ENCODE measurements at places on chromosomes 12 and 14. TPM values are rescaled to one million over a fixed set of nuclear protein-coding genes. Genes with fewer than 3 reads are reported as not detected.

IFI27 gene
- 1,022 TPM for total RNA-seq

PTPRB gene
- total RNA-seq = 2.5 TPM

ITGB7 gene
- total RNA-seq = 1.3 TPM

CHGA gene
- total RNA-seq = not detected

PAPLN gene
- total RNA-seq = 9.1 TPM

KRT73 gene
- total RNA-seq = not detected

GNB3 gene
- total RNA-seq = 16.6 TPM

KSR2 gene
- total RNA-seq = 0.98 TPM

RHOJ gene
- total RNA-seq = 29.6 TPM

DNA sequence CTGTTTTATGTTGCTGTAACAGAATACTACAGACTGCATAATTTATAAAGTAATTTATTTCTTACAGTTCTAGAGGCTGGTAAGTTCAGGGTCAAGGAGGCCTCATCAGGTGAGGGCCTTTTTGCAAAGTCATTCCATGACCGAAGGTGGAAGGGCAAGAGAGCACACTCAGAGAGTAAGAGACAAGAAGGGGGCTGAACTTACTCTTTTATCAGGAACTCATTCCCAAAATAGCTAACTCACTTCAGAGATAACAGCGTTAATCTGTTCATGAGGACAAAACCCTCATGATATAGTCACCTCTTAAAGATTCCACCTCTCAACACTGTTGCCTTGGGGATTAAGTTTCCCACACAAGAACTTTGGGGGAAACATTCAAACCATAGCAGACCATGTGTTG lies 51.5 kb upstream of the RNU6-7 start:
- DNase-seq = no peak

DNA sequence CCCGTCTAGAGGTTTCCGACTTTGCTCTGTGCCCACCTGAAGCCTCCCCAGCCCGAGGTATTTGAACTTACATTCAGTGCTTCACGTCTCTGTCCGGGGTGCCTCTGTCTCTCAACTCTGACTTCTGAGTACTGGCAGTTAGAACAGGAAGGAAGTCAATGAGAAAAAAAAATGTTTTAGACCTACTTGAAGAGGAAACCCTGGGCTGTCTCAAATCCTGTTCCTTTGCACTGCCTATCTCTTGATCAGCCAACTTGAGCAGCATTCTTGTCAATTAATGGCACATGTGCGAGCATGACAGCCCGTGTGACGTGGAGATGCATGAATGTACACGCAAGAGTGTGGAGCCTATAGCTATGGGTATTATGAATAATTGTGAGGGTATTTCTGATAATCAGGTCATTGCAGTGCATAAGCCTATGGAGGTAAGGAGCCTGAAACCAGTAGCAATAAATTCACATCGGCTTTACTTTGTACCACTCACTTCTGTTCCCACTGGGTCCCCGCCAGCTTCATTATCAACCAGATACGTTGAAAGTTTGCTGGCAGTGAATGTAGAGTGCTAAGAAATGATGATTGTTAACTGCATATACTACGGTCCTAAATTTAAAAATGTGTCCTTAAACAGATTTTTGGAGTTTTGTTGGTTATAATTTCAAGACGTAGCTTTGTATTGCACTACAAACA lies at the start of gene ARHGDIB:
Gene ARHGDIB (minus strand): TSS at position 136 of the 687 bp plus-strand sequence. CDS start 10,889 bp downstream, outside the sequence.
- DNase-seq = no peak

- DNase-seq = no peak
These were observed 2.8 kb upstream of the NINJ2 start for GRCh38 chr12:666066-666465.

- peak; percentile 36 for DNase-seq
These were observed 22.2 kb downstream of the TMEM30B start for GRCh38 chr14:61258985-61259384.

- peak; percentile 22 for DNase-seq
These were observed 62.0 kb downstream of the DYRK2 start for GRCh38 chr12:67710582-67710981.

DNA sequence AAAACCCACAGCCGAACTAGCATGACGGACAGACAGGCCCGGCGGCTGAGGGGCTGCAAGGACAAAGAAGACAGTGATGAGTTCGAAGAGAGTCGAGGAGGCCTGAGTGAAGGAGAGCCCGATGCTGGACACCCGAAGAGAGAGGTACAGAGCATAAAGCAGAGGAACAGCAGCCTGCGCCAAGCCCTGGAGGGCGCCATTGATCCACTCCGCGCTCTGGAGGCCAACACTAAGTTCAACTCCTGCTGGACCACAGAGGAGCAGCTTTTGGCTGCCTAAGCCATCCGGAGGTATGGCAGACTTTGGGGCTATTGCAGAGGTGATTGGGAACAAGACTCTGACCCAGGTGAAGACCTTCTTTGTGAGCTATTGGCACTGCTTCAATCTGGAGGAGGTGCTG lies 7.8 kb upstream of the PLXNC1 start:
- no peak for DNase-seq

GRCh38 chr12:14167005-14167628 lies 185.7 kb upstream of the GRIN2B start:
- DNase-seq = peak; percentile 4

- no peak for DNase-seq
These were observed 68.0 kb upstream of the GALNT9 start for GRCh38 chr12:132397152-132397933.

DNA sequence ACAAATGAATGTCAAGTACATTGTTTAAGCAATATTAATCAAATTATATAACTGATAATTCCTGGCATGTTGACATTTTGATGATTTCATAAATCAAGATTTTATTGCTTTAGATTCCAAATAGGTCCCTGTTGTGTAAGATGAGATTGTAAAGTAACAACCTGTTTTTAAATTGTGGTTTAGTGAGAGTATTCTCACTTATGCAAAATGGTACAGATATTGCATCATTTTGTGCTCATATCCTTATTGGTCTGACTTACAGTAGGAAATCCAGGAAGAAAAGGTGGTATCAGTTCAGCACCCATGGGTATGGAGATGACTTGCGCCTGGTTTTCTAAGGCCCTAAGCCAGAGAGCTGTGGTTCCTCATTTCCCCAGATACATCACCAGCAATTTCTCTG lies 165.5 kb downstream of the KIF21A start:
- DNase-seq = no peak

GRCh38 chr12:91250273-91250665 lies 67.7 kb upstream of the DCN start:
- no peak for DNase-seq

DNA sequence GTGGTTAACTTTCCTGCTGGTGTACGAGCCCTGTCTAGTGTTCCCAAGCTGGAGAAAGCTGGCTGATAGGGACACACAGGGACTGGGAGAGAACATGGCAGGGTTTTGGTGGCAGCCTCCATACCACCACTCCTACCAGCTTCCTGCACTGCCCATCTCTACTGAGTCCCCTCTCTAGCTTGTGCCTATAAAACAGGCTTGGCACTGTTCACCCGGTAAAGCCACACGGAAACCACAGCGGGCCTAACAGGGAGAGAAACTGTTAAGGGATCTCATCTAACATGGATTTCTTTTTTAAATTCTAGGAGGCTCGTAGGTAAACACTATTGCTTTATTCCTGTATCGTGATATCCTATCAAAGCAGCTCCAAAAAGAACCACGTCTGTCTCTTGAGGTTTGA lies 204.7 kb downstream of the TTC7B start:
- DNase-seq = no peak

DNA sequence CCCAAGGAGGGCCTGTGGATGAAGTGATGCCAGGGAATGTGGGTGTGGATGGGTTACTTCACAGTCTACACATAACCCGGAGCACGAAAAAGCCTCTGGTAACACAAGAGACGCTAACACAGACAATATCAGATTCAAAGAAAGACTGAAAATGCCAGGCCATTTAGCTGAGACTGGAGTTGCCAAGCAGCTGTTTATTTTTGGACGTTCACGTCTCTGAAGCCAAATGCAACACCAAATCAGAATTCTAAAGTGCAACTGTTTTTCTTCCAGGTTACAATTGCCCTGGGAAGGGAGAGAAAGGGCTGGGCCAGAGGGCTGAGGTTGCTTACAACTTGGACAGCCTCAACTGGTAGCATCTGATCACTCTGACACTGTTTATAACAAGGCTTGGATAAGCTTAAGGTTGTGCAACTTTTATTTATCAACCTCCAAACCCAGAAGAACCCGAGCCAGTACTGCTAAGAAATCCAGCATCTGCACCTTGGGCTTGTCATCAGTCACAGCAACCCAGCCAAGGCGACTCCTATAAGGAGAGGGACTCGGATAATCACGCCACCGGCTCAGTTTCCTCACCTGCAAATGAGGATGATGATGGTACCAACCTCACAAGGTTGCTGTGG lies 24.8 kb downstream of the NUAK1 start:
- no peak for DNase-seq

DNA sequence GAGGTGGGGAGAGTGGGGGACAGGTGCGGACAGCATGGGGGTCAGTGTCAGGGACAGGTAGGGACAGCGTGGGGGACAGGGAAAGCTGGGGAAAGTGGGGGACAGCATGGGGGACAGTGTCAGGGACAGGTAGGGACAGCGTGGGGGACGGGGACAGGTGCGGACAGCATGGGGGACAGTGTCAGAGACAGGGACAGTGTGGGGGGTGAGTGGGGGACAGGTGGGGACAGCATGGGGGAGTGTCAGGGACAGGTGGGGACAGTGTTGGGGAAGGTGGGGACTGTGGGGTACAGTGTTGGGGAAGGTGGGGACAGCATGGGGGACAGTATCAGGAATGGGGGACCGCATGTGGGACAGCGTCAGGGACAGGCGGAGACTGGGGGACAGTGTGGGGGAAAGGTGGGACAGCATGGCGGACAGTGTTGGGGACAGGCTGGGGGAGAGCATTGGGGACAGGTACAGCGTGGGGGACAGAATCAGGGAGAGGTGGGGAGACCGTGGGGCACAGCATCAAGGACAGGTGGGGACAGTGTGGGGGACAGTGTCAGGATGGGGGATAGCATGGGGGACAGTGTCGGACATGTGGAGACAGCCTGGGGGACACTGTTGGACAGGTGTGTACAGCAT lies 96.1 kb downstream of the TMEM121 start:
- DNase-seq = no peak

- no peak for DNase-seq
These were observed 7.1 kb upstream of the TMEM30B start for GRCh38 chr14:61288228-61288627.

DNA sequence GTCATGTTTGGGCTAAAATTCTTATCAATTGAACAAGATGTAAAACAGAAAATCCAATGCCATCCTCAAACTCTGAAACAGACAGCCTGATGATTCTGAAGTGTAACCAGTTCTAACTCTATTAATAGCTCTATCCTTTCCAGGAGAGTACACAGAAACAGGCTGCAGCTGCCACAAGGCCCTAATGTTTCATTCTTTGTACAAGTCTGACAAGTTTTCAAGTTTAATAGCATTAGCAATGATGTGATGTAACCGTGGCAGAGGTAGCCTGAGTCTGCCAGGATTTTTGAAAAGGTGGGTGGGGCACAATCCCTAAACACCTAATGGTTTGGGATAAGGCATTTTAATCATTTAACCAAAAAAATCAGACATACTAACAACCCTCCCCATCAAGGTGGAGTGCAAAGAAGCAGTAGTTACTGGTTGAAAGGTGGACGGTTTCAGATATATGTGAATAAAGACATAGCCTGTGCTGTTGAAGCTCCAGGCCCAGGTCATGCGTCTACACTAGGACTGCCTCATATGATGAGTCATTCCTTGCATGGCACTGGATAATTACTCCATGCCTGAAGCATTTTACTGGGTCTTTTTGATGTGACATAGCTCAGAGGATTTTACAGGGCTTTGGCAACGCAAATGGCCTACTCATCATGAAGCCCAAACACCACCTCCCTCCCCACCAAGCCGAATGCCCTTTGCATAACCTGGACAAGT lies 145.1 kb upstream of the GRIP1 start:
- DNase-seq = peak; percentile 22

GRCh38 chr12:25005376-25005775 lies 56.5 kb upstream of the BCAT1 start:
- no peak for DNase-seq

- DNase-seq = peak; percentile 57
These were observed at the start of the genes ALKBH1 and SLIRP for GRCh38 chr14:77707724-77708408. Gene ALKBH1, minus strand, starts transcription at chr14:77708023. Its CDS starts 19 bp downstream, at chr14:77708004. Gene SLIRP, plus strand, starts transcription at chr14:77708103. Its CDS starts 9 bp downstream, at chr14:77708112.

DNA sequence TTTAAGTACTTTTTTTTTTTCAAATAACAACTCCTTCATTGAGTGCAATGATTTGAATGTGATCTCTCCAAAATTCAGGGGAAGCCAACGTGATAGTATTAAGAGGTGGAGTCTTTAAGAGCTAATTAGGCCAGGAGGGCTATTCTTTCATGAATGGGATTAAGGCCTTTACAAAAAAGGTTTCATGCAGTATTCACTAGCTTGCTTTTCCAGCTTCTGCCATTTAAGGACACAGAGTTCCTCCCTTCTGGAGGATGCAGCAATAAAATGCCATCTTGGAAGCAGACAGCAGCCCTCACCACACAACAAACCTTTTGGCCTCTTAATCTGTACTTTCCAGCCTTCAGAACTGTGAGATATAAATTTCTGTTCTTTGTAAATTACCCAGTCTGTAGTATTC lies 586.8 kb upstream of the LMO3 start:
- no peak for DNase-seq

DNA sequence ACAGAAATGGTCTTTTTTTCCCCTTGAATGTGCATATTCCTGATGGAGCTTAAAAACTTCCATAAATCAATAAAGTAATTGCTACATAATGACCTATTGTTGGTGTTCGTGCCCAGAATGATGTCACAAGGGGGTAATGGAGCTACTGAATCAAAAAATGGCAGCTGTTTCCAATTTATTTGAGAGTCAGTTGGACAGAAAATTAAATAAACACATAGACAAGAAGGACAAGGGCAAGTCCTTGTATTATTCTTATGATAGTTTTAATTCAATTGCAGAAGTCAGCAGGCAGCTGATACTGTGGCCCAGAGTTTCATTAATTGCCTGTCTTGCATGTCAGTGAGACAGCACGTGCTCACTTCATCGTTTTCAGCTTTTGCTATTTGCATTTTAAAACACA lies 473.5 kb downstream of the ETNK1 start:
- peak; percentile 42 for DNase-seq

DNA sequence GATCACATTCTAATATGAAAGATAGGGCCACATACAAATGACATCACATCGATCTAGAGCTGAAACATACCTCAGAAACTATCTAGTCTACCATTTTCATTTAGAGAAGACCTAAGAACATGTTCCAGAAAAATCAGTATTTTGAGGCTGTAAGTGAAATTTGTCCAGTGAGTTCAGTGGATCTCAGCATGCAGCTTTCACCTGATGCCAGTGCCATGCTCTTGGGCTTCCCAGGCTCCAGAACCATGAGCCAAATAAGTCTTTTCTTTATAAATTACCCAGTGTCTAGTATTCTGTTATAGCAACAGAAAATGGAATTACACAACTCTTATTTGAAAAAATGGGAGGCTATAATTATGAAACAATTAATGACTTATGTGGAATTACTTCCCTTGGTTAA lies 9.0 kb downstream of the CHPT1 start:
- no peak for DNase-seq

DNA sequence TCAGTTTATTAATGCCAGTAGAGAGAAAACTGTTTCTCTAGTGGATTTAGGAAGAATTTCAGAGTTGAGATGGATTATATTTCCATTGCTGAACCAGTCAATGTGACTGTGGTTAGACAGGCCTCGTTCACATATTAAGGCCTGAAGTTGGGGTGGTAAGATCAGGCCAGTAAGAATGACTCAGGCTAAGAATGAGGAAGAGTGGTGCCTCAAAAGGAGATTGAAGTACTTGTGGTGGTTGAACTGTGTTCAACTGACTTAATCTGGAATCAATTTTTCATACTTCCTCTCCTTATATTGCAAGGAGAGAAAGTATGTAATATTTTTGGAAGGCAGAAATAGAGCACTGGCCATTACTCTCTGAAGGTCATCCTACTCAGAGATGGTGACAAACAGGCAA lies 37.8 kb upstream of the ATF7IP start:
- DNase-seq = peak; percentile 77

Measured in astrocyte (in vitro differentiated cells and primary cell).